ENCODE measurements at places on chromosomes 5 and 9.
A peak's percentile ranks its signal among the peaks of the same experiment; 100 is the strongest.

- no peak for DNase-seq
Measured at GRCh38 chr9:130366888-130367550, 77.7 kb upstream of the ASS1 start.

GRCh38 chr5:179348843-179349242 is 3.6 kb upstream of the ADAMTS2 start:
- DNase-seq = no peak

DNA sequence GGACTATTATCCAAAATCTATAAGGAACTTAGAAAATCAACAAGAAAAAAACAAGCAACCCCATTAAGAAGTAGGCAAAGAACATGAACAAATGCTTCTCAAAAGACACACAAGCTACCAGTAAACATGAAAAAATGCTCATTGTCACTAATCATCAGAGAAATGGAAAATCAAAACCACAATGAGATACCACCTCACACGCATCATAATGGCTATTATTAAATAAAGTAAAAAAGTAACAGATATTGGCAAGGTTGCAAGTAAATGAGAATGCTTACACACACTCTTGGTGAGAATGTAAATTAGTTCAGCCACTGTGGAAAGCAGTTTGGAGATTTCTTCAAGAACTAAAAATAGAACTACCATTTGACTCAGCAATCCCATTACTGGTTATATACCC is 167.0 kb upstream of the DMRTA1 start:
- DNase-seq = no peak

GRCh38 chr5:95241-95980 is 3.4 kb downstream of the PLEKHG4B start:
- DNase-seq = no peak

DNA sequence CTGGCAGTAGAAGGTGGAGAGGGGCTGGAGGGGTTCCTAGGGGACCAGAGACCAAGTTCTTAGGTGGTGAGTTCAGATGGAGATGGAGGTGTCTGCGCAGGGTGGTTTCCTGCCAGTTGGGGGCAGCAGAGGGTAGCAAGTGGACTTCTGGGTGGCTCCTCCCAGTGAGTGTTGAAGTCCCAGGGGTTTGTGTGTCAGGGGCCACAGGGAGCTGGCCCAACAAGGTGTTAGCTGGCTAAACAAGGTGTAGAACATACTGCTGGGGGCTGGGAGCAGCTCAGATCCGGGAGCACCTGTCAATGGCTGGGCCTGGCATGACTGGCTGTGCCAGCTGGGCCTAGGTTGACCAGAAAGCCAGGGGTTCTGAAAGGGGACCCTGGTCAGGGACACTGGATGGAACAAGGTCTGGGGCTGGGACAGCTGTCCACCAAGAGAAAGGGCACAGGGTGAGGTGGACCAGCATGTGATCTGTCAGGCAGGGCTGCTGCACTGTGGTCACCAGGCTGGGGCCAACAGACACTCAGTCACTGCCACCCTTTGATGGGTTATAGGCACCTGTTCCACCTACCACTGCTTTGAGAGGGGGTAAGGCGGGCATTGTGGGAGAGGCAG is 35.6 kb downstream of the DAB2IP start:
- no peak for DNase-seq

GRCh38 chr9:84822589-84823233 is 153.2 kb downstream of the NTRK2 start:
- no peak for DNase-seq

DNA sequence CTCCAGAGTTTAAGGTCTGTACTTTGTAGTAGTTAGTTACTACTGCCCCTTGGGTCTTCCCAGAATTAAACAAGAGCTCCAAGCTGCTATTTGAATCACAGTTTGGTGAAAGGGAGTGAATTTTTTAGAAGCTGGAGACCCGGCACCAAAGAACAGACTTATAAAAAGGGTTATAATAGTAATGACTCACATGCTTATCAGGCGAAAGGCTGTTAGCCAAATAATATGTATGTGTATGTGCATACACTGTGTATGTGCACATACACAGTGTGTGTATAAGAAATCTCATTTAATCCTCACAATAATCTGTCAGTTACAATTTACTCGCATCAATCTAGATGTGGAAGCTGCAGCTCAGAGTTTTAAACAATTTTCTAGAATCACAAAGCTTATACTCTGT is 59.5 kb upstream of the ITGA1 start:
- no peak for DNase-seq

GRCh38 chr5:39631958-39632357 is 207.2 kb upstream of the DAB2 start:
- DNase-seq = no peak

DNA sequence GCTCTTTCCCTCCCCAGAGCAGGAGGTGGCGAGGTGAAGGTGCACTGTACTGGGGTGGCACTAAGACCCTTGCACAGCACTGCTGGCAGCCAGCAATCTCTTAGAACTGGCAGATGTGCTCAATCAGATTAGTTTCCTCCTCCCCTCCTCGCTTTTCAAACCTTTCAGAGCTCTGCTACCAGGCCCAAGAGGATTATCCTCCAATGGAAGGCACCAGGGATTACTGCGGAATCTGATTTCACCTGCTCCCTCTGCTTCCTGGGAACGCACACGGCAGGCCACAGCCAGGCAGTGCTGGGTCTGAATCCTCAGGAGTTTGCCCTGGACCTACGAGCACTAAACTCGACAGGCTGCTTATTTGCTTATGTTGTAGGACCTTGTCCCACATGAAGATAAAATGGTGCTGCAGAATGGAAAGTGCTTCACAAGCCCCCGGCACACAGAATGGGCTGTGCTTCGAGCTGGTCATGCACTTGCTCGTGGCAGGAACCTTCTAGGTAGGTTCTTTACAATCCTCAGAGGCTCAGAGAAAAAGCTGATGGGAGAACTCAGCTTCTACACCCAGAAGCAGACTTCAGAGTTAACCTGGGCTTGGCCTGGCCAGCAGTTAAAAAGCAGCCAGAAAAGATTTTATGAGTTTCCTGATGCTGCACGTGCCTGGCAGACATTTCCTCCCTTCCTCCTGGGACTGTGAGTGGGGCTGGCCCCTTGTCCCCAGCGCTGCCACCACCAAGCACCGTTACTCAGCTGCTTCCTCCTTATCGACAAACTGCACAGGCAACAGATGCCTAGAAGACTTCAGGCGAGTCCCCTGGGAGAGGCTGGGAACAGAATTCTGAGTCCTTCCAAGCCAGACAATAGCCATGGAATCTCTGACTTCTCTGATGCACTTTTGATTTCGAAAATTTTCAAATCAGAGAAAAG is 33.1 kb downstream of the FABP6 start:
- no peak for DNase-seq

GRCh38 chr9:90546200-90546599 is 96.4 kb downstream of the DIRAS2 start:
- no peak for DNase-seq

DNA sequence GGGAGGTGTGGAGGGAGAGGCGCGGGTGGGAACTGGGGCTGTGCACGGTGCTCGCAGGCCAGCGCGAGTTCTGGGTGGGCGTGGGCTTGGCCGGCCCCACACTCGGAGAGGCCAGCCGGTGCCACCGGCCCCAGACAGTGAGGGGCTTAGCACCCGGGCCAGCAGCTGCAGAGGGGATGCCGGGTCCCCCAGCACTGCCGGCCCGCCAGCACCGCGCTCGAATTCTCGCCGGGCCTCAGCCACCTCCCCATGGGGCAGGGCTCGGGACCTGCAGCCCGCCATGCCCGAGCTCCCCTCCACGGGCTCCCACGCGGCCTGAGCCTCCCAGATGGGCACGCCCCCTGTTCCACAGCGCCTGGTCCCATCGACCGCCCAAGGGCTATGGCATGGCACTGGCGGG is 104.6 kb downstream of the GLIS3 start:
- no peak for DNase-seq

DNA sequence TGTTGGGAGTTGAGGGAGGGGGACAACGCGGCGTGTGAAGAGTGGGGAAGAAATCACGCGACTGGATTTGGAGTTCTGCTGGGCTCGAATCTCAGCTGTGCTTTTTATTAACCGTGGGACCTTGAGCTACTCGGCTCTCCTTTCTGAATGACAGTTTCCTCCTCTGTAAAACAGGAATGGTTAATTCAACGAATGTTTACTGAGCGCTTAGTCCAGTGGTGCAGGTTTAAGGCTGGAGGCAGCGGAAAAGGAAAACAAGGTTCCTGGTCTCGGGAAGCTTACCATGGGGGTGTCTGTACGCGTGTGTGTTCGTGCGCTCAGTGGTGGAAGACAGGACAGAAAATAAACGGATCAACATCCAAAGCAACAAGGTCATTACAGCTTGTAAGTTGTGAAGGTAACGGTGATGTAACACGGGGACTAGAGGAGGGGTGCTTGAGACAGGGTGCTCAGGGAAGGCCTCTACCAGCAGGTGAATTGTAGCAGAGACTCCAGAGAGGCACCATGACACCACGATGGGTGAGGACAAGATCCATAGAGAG is 277 bp downstream of the EIF4E1B start:
- no peak for DNase-seq

GRCh38 chr5:80072103-80073073 is 37.2 kb downstream of the THBS4 start:
- DNase-seq = no peak

- DNase-seq = no peak
Measured at GRCh38 chr5:86175224-86175623, 442.5 kb upstream of the COX7C start.

GRCh38 chr5:169494941-169495548 is 88.5 kb upstream of the SPDL1 start:
- no peak for DNase-seq

DNA sequence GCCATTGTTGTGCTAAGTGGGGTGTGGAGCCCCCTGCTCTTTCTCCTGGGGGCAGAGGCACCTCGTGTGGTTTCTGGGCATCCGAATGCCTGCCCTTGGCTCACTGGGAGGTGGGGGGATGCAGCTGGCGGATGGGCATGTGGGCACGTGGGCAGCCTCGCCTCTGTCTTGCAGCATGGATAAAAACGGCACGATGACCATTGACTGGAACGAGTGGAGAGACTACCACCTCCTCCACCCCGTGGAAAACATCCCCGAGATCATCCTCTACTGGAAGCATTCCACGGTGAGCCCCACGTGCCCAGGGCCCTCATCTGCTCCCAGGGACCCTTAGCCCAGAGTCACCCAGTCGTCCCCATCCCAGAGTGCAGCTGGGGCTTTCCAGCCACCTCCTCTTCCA is 25.3 kb downstream of the PTGES2 start:
- DNase-seq = no peak

GRCh38 chr5:134568761-134569695 is 43.6 kb downstream of the JADE2 start:
- DNase-seq = no peak

GRCh38 chr5:7186818-7187217 is 209.1 kb upstream of the ADCY2 start:
- no peak for DNase-seq

- DNase-seq = no peak
Measured at GRCh38 chr5:122151640-122152039, 22.3 kb downstream of the ZNF474 start.

GRCh38 chr9:8832955-8833354 is 1033.4 kb upstream of the DMAC1 start:
- no peak for DNase-seq

DNA sequence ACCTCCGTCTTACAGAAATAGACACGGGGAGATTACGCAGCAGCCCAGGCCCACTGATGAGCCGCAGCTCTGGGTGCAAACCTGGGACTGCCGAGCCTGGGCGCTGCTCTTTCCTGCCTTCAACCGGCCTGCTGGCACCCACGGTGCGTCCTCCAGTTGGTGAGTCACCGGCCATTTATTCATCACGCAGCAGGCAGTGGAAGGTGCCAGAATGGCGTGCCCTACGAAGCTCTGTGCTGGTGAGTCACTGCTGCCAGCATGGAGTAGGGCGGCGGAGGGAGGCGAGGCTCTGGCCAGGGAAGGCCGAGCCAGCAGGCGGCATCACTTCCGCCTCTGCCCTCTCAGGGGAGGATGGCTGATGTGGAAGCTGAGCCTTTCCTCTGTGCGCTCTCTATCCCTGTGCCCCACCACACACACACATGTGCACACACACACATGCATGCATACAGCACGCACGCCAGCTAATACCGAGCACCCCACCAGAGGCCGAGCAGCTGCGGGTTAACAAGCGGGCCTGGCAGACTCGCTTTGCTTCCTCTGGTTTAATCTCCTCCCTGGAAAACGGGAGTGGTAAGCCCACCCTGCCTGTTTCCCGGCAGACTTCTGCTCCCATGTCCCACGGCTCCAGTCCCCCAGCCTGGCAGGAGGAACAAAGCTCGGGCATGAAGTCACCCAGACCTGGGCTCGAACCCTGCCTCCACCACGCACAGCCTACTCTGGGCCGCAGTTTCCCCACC is 39.2 kb downstream of the OLFM1 start:
- DNase-seq = no peak

DNA sequence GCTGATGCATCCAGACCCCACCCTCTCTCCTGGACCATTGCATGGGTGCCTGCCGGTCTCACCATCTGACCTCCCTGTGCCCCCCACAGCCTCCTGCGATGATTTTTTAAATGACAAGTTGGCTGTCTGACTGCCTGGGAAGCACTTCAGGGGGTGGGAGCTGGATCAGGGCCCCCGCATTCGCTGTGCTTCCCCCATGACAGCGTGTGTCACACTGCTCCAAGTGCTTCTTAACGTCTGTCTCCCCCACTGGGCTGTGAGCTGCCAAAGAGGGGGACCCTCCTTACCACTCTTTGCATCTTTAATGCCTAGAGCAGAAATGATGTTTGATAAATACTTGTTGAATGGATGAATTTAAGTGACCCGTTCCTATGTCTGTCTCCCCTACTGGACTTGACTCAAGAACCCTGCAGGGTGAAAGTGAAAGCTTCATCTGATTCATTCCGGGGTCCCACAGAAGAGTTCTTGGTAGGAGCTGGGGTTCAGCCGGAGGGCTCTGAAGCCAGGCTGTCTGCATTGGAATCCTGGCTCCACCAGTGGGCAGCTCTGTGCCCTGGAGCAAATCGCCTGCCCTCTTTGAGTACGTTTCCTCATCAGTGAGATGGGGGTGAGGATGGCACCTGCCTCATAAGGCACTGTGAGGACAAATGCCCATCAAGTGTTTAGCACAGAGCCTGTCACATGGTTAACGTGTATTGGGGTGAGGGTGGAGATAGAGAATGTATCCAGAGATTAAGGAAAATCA is 7.6 kb upstream of the EGR1 start:
- DNase-seq = no peak

- peak; percentile 64 for DNase-seq
Measured at GRCh38 chr5:126988021-126988569, 42.3 kb downstream of the MARCHF3 start.

DNA sequence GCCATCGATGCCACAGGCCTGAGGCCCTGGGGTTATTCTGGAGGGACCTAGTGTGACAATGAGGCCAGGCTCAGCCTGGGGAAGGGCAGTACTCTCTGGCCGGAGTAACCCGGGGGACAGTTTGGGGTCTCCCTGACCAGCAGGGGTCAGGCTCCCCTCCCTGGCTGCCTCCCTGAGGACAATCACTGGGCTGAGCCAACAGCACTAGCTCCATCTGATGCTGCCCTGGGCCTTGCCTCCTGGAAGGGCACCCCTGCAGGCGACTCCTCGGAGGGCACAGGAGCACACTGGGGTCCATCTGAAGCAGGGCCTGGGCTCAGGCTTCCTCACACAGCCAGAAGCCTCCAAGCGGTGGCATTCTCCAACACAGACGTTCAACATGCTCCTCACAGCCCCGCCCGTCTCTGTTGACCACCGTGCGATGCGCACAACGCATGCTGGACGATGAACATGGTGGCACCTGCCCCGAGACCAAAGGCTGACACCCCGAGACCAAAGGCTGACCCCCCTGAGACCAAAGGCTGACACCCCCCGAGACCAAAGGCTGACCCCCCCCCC is 68.3 kb downstream of the ADAMTS2 start:
- DNase-seq = no peak
